AG04450 (cell line): ENCODE measurements at places on chromosomes 2 and 18.

DNA sequence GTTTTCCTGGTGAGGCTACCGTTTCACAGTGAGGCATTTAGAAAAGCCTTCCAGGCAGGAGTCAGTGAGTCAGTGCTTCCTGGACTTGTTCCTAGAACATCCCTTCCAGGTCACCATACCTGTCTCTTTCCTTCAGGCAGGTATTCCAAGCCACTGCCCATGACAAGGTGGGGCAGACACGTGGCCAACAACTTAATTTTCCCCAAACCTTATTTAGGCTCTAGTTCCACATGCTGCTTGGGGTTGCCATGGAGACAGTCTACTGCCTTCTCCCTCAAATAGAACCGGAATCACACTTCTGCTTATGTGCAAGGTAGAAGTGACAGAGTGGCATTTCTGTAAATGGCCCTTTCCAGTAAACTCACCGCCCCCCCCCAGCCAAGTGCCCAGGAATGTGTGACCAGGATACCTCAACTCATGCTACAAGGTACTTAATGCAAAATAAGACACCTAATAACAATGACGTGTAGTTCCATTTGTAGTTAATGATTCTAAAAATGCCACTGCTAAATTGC, 258.3 kb downstream of the PRKCE start:
- DNase-seq: no peak

- no peak for DNase-seq
Observed at GRCh38 chr2:96074156-96074555, 39.4 kb upstream of the GPAT2 start.

DNA sequence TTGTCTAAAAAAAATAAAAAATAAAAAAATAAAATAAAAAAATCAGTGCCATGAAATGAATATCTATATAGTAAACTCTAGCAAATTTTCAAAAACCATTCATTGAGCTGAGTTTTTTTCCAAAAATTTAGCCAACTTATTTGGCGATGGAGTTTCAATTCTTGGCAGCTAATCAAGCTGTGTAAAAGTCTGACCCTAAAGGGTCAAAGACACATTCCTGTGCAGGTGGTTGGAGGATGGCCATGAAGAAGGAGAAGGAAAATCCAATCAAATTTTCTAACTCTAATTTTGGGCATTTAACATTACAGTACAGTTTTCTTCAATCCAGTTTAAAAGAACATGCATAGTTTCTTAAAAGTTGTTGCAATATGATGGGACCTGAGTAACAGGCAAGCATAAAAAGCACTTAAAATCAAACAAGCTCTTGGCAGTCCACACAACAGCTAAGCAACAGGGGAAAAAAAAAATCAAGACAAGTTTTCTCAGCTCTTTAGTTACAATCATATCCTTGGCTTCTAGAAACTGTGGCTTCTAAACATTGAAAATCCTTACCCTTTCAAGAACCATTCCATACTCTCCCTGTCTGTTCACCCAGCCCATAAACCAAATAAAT, 54.5 kb downstream of the ACVR1 start:
- no peak for DNase-seq

GRCh38 chr18:57437766-57438671, 2.8 kb downstream of the ONECUT2 start:
- no peak for DNase-seq

- DNase-seq: no peak
Observed at GRCh38 chr18:52060607-52061304, 279.2 kb upstream of the DCC start.

GRCh38 chr2:221705185-221705877, 133.2 kb upstream of the EPHA4 start:
- no peak for DNase-seq

GRCh38 chr18:50397023-50397422, 22.2 kb downstream of the SKA1 start:
- DNase-seq: no peak

- DNase-seq: peak; percentile 13
Observed at GRCh38 chr2:44130441-44130840, 38.2 kb upstream of the PPM1B start.

- no peak for DNase-seq
Observed at GRCh38 chr2:208892203-208892602, 485.6 kb downstream of the PTH2R start.

DNA sequence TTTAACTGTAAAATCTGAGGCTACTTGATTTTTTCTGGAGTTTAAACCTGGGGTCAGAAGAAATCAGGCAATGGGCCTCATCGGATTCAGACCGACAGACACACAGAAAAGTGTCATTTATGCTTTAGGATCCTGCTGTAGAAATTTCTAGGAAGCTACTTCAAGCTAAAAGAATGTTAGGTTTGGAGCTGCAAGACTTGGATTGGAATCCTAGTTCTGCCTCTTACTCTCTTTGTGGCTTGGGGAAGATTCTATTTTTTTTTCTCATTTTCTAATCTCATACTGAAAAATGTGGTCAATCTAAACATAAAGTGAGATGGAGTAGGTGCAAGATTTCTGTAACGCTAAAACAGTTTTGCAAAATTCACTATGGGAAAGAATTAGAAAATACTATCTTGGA, 48.8 kb upstream of the KCNE4 start:
- no peak for DNase-seq

DNA sequence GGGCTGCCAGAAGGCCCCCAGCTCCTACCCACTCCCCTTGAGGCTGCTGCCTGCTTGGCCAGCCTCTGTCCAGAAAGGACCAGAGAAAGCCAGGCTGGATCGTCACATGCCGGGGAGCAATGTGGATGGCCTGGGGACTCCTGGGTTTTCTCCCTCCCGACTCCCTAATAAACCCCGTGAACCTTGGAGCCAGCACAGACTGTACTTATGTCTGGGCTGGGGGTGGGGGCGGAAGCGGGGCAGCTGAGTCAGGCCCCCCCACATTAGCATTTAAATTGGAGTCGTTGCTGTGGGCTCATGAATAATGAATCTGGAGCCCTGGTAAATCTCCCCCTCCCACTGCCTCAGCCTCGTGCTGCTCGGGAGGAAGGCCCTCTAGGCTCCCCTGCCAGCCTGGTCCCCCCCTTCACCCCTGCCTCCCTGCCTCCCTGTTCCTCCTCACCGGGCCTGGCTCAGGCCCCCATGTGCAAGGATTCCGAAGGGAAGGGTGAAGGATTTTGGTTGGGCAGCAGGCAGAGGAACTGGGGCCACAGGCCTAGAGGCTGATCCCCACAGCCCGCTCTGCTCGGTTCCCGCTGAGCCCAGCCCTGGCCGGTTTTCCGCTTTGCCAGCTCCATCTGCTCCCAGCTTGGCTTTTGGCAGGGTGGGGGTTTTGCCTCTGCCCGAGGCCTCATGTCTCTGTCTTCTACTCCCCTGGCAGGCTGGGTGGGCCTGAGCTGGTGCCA, 7.3 kb upstream of the ASIC4 start:
- no peak for DNase-seq

DNA sequence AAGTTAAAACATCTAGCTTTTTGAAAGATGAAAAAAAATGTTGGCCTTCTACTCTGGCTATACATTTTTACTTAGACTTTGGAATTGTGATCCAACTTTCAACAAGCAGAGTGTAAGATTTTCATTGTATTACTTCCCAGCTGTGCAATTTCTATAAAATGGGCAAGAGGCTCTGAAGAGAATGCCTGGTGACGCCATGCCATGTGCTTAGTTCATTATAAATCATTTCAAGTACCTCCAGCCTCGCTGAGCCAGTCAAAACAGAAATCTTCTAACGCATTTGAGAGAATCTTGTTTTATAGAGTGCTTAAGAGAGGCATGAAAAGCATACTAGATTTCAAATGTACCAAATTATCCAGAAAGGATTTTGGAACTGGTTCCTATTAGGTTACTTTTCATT, 10.1 kb upstream of the STK17B start:
- DNase-seq: no peak

- DNase-seq: no peak
Observed at GRCh38 chr2:36478999-36479398, 119.0 kb downstream of the FEZ2 start.
